Astrocyte of the hippocampus (primary cell): ENCODE measurements at places on chromosomes 12 and 14.

GRCh38 chr14:95531473-95531872 is 3.4 kb upstream of the GLRX5 start:
- peak; percentile 83 for DNase-seq

DNA sequence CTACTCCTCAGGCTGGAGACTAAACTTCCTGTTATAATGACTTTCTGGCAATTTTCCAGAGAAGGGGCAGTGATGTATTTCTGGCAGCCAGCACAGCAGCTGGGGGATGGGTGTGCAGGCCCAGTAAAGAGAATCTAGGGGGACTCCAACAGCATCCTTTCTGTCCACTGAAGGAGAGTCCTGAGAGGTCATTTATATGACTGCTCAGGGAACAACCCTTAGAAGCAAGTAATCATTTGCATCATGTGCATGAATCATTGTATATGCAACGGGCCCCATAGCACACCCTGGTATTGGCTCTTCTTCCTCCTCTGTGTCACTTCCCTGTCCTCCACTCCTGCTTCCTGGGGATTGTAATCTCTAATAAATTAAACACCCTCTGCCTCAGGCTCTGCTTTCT is 493.8 kb downstream of the RPS29 start:
- DNase-seq = no peak

DNA sequence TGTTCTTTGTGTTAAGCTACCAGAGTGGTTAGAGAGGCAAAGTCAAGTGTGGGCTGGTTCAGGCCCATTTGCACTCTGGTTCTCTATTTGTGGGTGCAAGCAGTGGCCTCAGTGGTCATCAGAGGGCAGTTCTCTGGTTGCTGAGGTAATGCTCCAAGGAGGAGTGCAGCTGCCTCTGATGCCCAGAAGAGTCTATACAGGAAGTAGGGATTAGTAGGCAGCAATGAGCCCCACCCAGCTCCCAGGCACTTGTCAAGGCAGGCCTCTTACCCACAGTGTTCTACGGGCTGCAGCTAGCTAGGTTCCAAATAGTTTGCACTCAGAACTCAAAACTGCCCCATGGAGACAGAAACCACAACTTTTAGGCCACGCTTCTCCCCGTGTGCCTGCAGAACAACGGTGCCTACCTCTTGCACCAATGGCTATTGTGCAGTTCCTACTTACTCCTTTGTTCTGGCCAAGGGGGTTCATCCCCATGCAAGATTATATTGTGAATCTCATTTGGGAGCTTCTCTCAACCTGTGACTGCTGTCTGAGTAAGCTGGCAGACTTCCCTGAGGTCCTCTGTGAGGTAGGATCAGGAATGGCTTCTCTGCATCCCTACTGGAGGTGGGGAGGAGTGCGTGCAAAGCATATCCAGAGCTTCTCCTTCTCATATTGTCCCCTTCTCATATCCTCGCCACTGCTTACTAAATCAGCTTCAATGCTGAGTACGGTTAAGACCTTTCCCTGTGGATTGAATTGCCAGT is 410.3 kb upstream of the LMO3 start:
- DNase-seq = no peak

DNA sequence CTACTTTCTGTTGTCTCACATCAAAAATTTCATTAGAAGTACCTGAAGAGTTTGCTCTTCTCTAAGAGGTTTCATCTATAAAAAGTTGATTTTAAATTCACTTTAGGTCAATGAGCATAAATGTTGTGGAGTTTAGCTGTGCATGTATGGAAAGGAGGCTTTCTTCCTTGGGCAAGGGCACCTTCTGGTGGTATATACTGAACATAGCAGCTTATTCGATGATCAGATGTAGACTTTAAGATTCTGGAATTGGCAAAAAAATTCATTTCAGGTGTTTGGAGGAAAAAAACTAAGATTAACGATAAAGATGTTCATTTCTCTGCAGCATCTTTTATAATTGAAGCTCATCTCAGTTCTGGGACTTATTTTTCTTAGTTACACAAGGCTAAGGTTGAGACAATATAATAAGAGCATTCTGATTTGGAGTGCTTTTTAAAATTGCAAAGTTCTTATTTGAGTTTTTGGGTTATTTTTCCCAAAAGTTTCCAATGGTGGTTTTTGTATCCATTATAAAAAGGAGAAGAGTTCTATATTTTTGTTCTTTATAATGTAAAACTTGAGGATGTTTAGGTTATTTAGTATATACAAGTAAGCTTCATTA is 46.8 kb downstream of the TMEM117 start:
- DNase-seq = peak; percentile 73

DNA sequence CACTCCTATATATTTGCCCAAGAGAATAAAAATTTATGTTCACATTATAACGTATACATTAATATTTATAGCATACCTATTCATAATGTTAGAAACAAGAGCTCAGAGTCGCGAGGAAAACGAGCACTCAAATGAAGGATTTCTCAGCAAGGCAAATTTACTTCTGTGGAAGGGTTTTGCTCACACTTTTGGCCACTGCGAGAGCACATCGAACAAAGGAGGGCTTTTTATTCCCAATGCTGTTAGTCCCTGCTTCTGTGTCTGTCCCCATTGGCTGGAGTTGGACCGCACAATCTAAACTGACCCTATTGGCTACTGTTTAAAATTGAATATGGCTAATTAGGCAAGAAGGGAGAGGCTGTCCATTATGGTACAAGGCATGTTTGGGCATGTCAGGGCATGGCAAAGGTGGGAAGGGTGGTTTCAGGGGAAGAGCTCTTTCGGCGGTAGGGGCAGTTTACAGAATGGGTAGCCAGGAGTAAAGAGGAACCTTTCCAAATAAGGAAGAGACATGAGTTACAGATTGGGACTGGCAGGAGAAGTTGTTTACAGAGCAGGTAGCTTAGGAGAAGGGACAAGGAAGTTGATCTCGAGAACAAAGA is 702.9 kb downstream of the TRHDE start:
- no peak for DNase-seq

- no peak for DNase-seq
Observed at GRCh38 chr14:100620255-100621100, 33.3 kb upstream of the BEGAIN start.

GRCh38 chr14:33808187-33808586 is 142.7 kb downstream of the EGLN3 start:
- DNase-seq = no peak

- DNase-seq = no peak
Observed at GRCh38 chr12:19332196-19332595, 107.1 kb upstream of the AEBP2 start.

DNA sequence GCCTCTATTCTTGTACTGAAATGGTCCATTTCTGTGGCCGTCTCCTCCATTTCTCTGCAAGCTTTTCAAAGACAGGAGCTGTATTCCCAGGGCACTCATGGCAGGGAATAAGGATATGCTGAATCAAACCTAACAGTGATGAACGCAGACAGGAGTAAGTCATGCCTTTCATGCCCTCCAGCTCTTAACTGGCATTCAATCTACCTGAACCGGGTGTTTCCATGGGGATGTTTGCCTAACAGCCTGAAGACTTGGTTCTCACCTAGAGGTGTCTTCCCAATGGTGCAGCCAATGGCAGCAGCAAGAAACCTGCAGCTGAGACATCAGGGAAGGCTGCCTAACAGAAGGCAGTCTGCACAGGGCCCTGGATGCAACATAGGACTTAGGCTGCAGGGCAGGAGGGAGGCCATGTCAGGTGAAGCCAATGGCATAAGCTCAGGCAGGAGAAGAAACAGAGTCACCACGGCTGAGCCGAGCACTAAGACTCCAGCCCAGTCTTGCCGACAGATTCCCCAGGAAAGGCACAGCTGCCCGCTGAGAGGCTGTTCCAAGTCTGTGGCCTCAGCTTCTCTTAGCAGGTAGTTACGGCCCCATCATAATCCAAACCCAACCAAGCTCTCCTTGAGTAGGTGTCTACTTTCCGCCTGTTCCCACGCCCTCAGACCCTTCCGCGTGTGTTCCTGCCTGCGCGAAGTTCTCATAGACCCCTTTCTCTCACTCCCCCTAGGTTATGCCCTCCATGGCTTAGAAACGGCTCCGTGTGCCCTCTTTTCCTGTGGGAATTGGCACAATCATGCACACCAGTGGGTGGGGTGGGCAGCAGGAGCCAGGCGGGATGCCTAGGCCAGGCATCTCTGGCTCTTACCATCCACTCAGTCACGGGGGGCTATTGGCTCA is 44.1 kb downstream of the VWF start:
- no peak for DNase-seq

GRCh38 chr14:96895658-96896271 is 98.6 kb downstream of the VRK1 start:
- DNase-seq = no peak

DNA sequence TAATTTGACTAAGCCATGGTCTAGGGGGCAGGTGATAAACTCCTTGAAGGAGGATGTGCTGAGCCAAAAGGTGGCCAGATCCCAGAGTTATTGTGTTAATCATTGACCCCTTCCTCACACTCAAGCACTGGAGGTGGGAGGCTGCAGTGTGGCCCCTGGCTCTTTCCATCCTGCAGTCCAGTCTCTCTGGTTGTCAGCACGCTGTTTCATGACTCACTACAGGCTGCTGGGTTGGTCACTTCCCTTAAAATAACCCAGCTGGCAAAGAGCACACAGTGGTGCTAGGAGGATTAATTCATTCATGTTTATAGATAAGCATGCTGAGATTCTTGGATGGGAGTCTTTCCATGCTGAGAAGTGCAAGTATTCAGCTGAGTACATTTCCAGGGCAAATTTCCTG is 228.9 kb downstream of the ANO2 start:
- peak; percentile 48 for DNase-seq

DNA sequence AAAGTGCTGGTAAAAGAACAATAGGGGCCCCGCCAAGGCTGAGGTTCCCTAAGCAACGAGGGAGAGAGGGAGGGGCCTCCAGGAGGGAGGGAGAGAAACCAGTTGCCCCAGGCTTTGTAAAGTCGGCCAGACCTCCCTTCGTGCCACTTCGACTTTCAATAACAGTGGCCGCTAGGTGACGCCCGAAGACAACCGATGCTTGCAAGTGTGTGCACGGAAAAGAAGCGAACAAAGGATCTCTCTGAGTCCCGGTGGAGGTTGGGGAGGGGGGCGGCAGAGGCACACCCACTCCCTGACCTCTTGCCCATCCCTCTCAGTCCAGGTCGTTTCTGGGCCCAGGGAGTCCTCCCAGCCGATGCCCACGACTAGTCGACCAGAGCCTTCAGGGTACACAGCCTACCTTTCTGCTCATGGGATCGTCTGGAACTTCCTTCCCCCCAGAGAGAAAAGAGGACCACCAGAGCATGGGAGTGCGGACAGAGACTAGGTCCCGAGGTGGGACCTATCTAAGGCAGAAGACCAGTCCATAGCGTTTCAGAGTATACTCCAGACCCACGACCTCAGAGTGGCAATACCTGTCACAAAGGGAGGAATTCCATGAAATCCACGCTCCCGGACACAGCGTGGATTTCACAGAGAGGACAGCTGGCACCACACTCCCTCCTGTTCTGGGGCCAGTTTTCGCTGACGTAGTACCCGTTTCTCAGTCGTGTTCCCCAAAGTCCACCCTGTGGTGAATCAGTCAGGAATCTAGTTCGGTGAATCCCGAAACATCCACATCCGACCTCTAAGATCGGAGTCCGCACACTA is 262.7 kb upstream of the ALG10B start:
- no peak for DNase-seq

GRCh38 chr12:16323638-16324037 is 23.8 kb upstream of the MGST1 start:
- peak; percentile 5 for DNase-seq

DNA sequence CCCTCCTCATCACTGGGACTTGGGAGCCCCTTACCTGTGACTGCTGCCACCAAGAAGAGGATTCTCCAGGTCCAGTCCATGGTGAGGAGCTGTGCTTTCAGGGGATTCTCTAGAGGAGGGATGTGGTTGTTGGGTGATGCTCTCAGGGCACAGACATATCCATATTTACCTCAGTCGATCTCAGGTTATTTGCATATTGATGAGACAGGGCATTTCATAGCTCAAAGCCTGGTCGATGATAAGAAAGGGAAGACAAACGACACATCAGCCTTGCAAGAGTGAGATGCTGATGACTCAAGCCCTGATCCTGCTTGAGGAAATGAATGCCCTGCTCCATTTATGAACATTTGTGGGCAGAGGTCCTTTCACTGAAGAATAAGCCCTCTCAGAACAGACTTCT is 981.0 kb downstream of the TMEM121 start:
- DNase-seq = no peak

DNA sequence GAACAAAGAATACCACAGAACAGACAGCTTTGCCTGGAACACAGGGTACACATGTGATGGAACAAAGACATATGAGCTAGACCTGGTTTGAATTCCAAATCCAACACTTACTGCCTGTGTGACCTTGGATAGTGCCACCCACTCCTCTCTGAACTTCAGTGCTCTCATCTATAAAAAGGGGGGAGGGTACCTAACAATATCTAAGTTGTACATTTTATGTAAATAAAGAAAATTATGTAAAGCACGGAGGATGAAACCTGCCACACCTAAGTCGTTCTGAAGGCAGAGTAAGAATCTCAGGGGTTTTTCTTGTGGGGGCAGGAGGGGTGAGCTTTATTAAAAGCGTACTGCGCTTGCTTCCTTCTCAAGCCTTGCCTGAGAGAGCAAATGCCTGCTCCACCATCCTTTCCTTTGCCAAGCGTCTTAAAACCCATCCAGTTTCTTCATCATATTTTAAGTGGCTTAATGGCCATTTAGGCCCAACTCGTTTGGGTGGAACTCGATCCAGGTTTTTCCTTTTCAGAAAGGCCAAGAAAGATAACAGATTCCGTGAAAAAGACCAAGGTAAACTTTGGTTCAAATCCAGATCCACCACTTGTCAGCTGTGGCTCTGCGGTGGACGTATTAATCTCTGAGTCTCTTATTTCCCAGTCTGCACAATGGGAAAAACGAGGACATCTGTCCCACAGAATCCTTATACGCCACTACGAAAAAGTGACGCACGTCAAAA is 946 bp downstream of the DDX24 start:
- peak; percentile 64 for DNase-seq

- DNase-seq = no peak
Observed at GRCh38 chr12:104641862-104642261, 185.1 kb downstream of the CHST11 start.

GRCh38 chr12:122072031-122072970 is 6.3 kb upstream of the MLXIP start:
- peak; percentile 94 for DNase-seq
